ENCODE measurements at places on chromosomes 6 and 20.

GRCh38 chr6:121951918-121952379, 447.5 kb upstream of the HSF2 start:
- no peak for DNase-seq

GRCh38 chr6:72551470-72551869, 70.4 kb upstream of the KCNQ5 start:
- DNase-seq, result no peak

DNA sequence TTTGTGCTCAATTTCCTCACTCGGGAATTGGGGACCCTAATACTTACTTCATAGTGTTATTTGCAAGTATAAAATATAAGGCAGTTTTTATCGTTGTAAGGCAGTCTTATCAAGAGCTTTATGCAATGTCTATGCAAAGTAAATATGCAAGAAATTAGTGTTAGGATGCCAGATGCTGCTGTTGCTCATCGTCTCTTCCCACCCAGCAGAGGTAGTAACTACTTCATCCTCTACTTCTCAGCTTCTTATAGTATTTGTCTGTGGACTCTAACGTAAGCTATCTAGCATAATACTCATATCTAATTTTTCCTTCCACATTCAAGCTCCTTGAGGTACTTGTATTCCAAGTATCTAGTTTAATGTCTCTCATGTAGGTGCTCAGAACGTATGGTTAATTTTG, 11.6 kb downstream of the PLCG1 start:
- no peak for DNase-seq

GRCh38 chr20:64188682-64189529, 24.7 kb downstream of the MYT1 start:
- DNase-seq, result peak; percentile 6

DNA sequence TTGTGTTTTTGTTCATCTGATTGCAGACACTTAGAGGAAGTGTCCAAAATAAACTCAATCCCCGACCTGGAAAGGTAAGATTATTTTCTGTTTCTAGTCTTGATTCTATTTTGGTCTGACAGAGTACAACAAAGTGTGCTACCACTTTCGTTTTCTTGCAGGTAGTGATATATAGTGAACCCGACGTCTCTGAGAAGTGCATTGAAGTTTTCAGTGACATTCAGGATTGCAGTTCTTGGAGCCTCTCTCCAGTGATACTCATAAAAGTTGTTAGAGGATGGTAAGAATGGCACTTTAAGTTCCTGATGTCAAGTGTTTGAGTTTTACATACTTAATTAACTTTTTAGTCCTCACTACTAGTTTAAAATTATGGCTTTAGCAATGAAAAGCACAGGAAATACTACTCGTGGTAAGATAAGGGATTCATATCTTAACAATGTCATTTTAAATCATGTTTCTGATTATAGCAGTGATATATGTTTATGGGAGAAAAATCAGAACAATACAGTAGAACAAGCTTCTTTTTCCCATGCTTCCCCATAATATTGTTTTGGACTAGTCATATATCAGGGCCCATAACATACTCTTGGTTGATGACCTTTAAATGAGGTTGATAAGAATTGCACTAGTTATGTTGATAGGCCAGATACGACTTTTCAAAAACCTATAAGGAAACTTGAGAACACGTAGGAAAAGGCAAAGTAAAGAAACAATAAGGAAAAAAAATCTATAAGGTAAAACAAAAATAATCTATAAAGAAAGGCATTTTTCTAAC, 104.0 kb downstream of the RTN4IP1 start:
- no peak for DNase-seq

GRCh38 chr6:100988391-100988984, 107.4 kb upstream of the ASCC3 start:
- no peak for DNase-seq

DNA sequence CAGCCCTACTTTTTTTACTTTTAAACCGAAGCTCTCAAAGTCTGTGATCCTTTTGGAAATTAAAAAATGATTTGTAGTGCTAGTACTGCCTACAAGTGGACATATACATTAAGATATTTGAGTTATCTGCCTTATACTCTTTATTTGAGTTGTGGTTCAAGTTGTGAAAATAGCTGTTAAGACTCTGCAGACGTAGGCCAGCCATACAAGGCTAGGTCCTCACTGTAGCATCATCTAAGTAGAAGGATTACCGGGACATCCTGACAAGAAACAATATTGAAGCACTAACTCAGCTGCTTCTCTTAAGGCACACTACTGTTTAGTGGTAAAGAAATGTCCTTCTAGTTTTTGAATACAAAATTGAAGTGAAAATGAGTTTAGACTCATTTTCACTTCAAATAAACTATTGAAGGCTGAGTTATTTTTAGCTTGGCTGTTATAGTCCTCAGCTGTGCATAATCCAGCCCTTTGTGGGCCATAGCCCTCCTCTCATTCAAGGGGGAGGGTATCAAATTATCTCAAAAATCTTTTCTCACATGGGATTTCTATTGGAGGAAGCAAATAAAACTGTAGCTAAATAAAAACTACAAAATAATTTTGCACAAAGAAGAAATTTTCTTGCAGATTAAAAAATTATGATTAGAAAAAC, 68.1 kb downstream of the JAG1 start:
- DNase-seq, result no peak

DNA sequence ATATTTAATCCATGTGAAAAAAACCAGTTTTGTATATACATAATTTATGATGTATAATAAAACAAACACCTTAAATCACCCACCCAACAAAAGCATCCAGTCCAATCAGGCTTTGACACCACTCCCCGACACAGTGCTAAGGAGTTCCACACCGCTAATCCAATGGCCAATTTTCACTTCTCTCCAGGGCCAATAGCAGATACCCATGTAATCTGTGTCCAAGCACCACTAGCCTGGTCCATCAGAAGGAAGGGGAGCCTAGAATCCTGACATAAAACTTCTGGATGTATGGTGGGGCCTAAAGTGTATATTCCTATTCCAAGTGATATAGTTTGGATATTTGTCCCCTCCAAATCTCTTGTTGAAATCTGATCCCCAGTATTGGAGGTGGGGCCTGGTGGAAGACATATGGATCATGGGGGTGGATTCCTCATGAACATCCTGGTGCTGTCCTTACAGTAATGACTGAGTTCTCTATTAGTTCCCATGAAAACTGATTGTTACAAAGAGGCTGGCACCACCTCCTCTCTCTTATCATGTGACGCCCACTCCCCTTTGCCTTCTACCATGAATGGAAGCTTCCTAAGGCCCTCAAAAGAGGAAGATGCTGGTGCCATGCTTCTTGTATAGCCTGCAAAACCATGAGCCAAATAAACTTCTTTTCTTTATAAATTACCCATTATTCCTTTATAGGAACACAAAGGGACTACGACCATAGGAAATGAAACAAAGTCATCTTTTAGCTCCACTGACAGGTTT, 20.8 kb downstream of the RALGAPA2 start:
- no peak for DNase-seq

DNA sequence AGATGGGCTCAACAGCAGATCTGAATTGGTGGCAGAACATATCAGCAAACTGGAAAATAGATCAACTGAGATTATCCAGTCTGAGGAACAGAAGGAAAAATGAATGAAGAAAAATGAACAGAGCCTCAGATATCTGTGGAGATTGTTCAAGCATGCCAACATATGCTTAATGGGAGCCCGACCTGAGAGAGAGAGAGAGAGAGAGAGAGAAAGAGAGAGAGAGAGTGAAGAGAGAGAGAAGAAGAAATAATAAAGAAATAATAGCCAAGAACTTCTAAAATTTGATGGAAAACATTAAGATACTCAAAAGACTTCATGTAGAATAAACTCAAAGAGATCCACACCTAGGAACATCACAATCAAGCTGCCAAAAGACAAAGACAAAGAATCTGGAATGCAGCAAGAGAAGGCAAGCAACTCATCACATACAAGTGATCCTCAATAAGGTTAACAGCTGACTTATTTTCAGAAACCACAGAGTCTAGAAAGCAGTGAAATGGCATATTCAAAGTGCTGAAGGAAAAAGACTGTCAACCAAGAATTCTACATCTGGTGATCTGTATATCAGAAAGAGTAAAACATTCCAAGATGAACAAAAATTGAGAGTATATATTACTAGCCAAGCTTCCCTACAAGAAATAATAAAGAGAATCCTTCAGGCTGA, 97.2 kb downstream of the MYLK4 start:
- no peak for DNase-seq

- no peak for DNase-seq
These were observed 236.3 kb downstream of the OTOR start for GRCh38 chr20:16984481-16984880.

DNA sequence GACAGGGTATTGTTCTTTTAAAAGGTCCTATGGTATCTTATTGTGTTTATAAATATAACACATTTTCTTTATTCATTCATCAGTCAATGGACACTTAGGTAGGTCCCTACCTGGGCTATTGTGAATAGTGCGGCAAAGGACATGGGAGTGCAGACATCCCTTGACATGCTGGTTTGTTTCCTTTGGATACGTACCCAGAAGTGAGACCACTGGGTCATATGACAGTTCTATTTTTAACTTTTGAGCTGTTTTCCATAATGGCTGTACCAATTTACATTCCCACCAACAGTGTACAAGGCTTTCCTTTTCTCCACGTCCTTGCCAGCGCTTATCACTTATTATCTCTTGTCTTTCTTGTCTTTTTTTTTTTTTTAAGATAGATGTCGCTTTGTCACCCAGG, 627.5 kb downstream of the PRKN start:
- no peak for DNase-seq

DNA sequence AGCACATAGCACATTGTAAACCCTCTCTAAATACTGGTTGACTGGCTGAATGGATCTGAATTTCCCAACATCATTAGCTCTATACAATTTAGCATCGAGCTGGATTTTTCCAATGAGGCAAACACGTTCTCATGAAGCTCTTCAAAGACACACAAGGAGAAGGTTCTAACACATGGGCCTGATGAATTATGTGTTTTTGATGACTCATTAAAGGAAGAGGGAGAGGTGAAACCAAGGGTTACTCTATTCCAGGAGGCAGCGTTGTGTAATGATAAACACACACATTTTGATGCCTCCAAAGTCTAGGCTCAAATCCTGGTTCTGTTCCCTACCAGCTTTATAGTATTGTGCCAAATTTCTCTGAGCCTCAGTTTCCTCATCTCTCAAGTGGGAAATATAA, 84.3 kb downstream of the PFDN4 start:
- no peak for DNase-seq

DNA sequence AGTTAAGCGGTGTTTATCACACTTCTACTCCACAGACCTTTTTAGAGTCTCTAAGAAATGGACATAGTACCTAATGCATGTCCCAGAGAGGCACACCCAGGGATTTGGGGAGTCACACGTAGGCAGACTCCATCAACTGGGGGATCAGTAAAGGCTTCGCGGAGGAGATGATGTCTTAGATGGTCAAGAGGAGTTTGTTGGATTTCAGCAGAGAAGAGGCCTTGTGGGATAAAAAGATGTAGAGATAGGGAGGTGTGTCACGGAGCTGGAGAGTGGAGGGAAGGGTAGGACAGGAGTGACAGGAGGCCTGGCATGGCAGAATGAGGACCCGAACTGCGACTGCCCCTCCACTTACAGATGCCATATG, 9.1 kb downstream of the DYNLRB1 start:
- no peak for DNase-seq

- DNase-seq, result no peak
These were observed 78.5 kb upstream of the AHI1 start for GRCh38 chr6:135576055-135576454.

DNA sequence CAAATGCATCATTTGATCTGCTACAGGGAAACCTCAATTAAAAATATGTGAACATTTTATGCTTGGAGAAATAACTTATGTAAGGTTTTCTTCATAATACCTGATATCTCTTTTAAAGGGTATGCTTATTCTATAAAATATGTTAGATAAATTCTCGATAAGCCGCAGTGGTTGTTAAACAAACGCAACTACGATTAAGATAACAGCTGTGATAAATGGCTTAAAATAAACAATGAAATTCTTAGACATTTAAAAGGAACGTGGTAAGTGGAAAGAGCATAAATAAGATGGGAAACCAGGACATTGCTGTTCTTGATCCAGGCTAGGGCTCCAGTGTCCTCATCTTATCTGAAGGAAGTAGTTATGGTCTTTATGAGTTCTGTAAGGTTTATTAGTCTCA, 415.9 kb downstream of the CD83 start:
- no peak for DNase-seq

GRCh38 chr20:3935295-3935955, 46.2 kb downstream of the PANK2 start:
- no peak for DNase-seq

DNA sequence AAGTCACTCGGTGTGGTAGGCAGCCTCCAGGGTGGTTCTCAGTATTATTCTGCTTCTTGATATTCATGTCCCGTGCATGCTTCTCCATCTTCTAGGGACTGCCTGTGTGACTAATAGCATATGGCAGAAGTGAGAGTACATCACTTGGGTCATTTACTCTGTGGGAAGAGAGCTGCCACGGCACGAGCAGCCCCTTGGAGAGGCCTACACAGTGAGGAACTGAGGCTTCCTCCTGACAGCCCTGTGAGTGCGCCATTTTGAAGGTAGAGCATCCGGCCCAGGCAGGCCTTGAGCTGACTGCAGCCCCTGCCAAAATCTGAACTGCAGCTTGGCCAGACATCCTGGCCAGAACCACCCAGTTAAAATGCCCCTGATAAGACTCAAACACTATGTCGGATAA, 17.3 kb upstream of the MCUR1 start:
- peak; percentile 72 for DNase-seq

DNA sequence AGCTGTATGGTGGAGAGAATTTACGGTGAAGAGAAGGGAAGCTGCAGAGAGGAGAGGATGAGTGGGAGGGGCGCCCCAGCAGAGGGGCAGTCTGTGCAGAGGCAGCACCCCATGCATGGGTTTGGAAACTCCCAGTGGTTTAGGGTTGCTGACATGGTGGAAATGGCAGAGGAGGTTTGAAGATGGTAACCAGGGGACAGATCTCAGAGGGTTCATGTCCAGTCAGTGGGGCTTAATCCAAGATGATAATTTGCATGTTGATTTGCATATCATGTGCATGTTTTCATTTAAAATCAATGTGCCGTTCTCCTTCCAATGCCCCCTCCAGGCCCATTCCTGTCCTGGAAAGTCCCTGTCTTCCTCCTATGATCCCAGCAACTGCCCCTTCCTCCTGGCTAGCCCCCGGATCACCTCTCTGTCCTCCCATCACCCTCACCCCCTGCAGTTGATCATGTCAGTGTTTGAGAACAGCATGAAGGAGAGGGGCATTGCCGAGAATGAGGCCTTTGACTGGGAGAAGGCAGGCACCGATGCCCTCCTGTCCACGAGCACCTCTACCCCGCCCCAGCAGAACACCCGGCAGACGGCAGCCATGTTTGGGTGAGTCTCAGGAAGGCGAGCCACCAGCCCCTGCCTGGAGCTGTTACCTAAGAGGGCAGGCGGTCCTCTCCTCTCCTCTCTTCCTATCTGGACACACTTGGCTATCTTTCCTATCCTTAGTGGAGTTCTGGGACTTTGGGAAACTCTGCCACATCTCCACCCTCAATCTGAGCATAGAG, 14.3 kb downstream of the TTBK1 start:
- DNase-seq, result peak; percentile 24

Measured in suppressor macrophage treated with lipopolysaccharide for 4 hours (primary cell).